ENCODE measurements at places on chromosomes 11 and 22.
A peak's percentile ranks its signal among the peaks of the same experiment; 100 is the strongest.

DNA sequence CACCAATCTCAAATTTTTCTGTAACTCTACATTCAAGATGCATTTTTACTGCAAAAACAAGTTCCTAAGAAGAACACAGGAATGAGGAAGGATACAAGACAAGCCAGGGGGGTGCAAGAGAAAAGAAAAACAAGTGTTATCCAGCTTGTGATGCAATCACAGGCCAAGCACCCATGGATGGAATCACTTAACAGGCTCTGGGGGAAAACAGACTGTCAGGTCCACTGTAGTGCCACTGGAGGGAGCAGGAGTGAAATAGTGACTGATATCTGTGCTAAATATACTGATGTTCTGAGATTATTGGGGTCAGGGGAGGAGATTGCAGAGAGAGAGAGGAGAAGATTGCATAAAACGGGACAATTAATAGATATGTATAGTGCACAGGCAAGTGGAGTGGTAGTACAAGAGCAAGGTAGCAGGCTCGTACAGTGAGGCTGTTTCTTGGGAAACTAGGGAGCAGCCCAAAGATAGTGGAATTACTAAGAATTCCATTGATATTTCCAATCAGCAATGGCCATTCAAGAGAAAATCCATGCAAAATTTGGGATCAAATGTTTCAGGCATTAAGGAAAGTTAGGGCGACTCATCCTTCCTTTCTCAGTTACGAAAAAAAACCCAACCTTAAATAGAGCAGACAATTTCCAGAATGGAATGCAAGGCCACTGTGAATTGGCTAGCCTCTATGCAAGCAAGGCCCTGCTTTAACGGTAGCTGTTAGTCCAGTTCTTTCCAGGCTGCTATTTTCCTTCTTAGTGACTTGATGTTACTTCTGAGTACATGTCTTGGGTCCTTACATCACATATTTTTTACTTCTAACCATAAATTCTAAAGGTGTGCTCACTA lies 52.2 kb upstream of the CEP126 start:
- no peak for DNase-seq

GRCh38 chr11:61024938-61025820 lies 53.7 kb downstream of the CD6 start:
- DNase-seq, result no peak

DNA sequence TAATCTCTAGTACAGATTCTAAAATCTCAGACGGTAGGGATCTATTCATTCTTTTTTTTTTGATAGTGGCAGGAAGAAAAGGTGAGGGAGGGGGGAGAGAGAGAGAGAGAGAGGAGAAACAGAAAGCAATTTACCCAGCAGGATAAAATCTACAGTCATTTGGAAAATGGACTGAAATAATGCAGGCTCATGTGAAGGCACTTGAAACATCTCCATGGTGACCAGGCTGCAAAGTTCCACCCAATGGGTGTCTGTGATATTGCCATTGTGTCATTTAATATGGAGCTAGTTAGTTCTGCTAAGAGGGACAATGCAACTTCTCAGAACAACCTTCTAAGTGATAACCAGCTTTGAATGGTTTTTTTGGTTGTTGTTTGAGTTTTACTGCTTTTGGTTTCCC lies 165.2 kb upstream of the RAG2 start:
- DNase-seq, result peak; percentile 33

DNA sequence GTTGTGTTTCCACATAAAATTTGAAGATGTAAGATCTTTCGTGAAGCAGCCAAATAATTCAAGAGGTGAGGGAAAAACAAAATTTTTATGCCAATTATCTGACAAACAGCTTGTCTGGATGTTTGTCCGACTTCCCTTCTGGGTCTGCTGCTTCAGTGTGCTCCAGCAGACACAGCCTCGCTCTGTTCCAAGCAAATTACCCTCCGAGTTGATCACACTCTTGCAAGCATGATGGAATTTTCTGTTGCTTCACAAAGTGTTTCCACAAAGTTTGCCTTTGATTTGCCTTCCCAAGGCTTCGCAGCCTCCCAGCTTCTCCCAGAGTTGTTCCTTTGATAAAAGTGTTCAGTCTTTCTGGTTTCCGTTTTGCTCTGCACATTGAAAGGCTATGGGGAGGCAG lies 78.4 kb upstream of the SEZ6L start:
- DNase-seq, result no peak

DNA sequence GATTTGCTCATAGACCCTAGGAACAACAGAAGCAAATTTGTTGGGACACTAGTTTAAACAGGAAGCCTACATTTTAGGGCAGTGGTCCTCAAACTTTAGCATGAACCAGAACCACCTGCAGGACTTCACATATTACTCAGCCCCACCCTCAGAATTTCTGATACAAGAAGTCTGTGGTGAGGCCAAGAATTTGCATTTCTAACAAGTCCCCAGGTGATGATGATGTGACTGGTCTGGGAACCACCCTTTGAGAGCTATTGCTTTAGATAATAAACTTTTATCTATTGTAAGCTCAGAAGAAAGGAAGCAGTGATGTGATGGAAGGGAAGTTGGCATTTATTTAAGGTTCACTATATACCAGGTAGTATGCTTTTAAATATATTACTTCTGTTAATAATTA lies 194.0 kb downstream of the FAM181B start:
- DNase-seq, result no peak

- DNase-seq, result no peak
Measured at GRCh38 chr22:28091486-28091885, 172.4 kb upstream of the PITPNB start.

DNA sequence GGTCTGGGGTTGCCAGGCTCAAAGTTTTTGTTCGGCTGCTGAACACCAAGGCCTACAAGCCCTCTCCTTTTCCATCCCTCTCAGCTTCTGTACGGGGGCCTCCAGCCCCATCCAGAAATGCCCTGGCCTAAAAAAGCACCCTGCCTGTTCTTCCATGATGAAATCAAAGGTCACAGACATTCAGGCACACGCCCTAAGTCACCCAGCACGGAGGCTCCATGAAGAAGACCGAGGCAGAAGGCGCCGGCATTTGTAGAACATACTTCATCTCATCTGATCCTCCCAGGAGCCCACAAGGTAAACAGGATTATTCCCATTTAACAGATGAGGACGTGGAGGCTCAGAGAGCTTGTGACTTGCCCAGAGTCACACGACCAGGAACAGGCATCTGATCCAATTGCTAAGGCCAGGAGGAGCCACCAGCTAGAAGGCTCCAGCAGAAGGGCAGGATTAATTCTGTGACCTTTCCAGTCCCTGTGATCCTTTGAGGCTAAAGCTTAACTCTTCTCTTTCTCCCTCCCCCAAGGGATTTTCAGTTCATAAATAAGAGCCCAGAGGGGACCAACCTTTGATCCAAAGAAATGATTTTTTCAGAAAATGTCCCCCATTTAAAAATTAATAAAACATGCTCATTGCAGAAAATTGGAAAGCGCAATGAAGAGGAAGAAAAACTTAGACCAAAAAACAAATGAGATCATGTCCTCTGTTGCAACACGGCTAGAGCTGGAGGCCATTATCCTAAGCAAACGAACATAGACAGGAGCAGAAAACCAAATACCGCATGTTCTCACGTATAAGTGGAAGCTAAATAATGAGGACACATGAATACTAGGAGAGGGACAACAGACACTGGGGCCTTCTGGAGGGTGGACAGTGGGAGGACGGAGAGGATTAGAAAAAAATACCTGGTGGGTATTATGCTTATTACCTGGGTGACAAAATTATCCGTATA lies 38.7 kb downstream of the CYTH4 start:
- no peak for DNase-seq

DNA sequence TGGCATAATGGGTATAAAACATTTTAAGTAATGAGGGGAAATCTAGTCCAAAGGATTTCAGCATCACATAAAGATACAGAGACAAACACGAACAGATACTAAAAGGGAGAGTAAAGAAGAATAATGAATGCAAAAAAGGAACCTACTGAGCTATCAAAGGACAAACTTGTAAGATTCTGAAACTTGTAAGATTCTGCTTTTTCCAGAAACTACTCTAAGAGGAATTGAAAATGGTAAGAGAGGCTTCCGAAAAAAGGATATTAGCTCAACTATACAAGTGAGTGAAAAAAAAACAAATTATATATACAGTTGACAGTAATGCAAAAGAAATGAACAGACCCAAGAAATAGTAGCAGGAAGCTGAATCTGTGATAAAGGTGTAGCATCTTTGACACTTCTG lies 37.7 kb downstream of the POLD3 start:
- no peak for DNase-seq

DNA sequence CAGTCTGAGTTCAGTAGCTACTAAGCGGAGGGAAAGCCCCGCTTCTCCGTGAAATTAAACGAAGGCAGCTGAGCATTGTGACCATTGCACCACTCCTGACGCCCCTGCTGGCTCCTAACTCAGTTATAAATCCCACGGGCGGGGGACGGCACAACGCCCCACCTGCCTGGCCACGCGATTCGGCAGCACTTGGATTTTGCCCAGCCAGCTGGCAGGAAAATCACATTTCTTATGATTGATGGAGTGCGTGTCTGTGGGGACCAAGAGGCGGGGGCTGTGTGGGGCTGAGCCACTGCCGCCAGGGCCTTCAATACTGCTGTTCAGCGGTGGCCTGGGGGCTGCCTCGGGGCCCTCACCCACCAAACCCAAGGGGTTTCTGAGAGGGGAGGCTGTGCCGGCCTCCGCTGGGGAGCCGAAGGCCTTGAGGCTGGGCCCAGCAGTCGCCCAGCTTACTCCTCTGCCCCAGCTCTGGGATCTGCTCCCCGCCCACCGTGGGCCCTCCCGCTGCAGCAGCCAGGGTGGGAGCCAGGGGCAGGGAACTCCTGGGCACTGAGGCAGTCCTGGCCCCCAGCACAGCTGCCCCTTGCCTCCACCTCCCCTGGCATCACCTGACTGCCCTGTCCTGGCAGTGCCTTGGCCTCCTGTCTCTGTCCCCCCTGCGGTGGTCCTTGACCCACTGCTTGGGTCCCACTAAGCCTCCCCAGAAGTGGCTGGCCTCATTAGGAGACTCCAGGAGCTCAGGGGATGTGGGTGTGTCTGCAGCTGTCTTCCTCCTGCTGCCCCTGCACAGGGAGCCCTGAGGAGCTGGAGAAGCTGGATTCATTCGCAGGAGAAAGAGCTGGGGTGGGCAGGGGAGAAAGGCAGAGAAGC lies 30.7 kb downstream of the SHISAL1 start:
- DNase-seq, result no peak

DNA sequence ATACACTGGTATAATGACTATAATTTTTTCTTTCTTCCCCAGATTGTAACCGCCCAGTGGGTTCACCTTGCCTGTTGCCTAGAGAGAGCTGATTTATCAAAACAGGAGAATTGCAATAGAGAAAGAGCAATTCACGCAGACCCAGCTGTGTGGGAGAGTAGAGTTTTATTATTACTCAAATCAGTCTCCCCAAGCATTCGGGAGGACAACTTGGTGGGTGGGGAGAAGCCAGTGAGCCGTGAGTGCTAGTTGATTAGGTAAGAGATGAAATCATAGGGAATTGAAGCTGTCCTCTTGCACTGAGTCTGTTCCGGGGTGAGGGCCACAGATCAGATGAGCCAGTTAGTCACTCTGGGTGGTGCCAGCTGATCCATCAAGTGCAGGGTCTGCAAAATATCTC lies 73.2 kb downstream of the SLC35F2 start:
- DNase-seq, result peak; percentile 67

DNA sequence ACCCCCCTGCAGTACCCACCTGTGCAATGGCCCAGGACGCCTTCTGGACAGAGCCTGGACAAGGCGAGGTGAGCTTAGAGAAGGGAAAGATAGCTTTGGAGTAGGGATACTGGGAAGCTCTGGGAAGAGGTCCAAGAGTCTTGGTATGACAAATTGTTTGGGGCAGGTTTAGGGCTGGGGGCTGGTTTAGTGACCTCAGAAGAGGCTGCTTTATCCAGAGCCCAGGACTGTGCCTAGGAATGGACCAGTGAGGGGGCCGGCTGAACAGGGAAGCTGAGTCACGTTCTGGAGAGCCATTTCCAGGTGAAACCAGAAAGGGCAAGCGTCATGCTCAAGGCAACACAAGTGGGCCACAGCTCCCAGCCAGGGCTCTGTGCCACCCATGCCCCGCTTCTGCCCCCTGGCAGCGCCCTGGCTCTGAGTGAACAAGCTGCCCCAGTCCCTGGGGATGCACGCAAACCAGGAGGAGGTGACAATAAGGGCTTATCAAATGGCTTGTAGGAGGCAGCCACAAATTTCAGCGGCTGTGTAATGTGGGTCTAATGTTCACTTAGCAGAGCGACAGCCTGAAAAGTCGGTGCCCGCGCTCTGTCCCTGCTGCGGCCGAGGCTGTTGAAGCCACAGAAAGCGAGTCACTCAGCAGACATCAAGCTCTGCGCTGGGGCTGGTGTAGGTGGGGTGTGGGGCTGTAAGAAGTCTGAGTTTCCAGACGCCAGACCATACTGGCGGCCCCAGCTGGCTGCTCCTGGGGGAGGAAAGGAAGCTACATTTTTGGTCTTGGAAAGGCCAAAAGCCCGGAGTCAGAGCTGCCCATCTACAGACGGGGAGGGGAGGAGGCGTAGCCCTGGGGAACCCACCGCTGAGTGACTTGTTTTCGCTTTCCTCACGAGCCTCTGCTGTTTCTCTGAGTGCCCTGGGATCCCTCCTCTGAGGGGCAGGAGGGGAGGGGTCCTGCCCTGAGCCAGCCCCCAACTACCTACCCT lies 18.3 kb upstream of the SYT7 start:
- no peak for DNase-seq

DNA sequence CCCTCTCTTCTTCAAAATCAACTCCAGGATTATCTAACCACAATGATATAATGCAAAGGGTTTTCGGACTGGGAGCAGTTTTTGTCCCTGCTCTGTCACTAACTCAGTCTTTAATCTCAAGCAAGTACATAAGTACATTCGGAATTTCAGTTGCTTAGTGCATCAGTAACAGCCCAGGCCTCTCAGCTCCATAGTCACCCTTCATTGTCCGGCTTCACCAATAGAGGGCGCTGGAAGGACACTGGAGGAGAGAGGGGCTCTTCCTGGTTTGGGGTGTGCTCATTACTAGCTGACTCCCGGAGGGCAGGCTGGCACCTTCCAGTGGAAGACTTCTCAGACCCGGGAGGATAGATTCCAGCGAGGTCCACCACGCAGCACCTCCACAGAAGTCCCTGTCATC lies 90.4 kb upstream of the PDGFD start:
- peak; percentile 43 for DNase-seq

DNA sequence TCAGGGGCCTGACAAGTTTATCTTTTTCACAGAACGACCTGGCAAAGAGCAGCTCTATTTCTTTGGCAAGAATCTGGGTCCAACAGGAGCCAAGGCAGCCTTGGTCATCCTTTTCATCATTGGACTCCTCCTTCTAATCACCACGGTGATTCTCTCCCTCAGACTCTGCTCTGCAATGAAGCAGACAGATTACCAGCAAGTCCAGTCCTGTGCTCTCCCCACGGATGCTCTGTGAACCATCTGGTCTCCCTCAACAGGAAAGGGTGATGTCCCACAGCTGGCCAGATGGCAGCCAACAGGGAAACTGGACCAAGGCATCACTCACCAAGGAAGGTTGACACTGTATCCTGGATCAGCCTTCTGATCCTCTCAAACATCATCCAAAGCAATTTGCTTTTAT lies 17.0 kb upstream of the PANX1 start:
- DNase-seq, result no peak

Data from activated CD4-positive, alpha-beta T cell treated with anti-CD3 and anti-CD28 coated beads, Interleukin-2, amount 50 U/mL, for 16 hours (primary cell).